Activated CD4-positive, alpha-beta T cell treated with anti-CD3 and anti-CD28 coated beads, Interleukin-2, amount 50 U/mL, for 1 hour (primary cell): ENCODE measurements at places on chromosomes 12 and 14.

GRCh38 chr12:68236421-68237059 lies 10.9 kb upstream of the IL26 start:
- DNase-seq = peak; percentile 10

DNA sequence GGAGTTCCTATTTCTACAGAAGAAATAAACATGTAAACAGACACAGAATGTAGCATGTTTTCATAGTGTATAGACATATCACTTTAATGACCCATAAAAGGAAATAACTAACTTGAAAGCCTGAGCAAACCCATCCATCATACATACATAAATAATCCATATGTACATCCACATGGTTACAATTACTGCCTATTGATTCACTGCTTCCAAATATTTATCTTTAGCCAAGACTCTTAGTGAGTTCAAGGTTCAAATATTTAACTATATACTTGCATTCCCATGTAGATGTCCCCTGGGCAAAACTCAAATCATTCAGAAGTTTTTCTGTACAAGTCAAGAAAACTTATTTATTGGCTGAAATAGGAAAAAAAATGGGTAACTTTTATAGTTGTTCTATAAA lies 95.4 kb downstream of the CCER1 start:
- DNase-seq = no peak

DNA sequence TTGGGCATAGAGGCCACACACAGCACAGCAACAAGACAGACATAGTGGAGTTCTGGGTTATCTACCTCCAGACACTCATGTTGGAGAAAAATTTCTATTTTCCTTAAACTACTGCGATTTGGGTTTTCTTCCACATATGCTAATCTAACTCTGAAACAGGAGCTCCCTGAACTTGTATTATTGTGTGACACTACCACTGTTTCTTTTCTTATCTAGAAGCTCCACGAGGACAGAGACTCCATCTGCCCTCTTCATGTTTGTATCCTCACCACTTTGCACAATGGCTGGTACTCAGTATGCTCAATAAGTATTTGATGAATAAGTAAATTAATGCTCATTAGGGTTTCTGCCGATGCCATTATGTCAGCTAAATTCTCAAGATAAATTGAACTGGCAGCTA lies 218.6 kb downstream of the PAX9 start:
- DNase-seq = no peak

GRCh38 chr12:62621101-62621638 lies 154.5 kb downstream of the MON2 start:
- DNase-seq = no peak

DNA sequence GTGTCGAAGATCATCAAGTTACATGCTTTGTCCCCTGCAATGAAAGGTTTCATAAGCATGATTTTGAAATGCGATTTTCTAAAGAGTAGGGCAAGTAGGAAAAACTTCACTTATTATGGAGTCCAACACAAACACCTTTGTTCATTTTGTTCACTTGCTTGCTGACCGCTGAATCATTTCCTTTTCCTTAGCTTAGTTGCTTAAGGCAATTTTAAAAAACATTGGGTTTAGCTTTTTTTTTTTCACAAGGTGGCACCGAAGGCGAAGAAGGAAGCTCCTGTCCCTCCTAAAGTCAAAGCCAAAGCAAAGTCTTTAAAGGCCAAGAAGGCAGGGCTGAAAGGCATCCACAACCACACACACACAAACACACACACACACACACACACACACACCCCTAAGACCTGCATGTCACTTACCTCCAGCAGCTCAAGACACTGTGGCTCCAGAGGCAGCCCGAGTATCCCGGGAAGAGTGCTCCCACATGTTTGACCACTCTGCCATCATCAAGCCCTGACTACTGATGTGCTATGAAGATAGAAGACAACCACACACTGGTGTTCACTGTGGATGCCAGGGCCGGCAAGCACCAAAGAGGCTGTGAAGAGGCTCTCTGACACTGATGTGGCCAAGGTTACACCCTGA lies 11.4 kb downstream of the MANSC1 start:
- DNase-seq = no peak

DNA sequence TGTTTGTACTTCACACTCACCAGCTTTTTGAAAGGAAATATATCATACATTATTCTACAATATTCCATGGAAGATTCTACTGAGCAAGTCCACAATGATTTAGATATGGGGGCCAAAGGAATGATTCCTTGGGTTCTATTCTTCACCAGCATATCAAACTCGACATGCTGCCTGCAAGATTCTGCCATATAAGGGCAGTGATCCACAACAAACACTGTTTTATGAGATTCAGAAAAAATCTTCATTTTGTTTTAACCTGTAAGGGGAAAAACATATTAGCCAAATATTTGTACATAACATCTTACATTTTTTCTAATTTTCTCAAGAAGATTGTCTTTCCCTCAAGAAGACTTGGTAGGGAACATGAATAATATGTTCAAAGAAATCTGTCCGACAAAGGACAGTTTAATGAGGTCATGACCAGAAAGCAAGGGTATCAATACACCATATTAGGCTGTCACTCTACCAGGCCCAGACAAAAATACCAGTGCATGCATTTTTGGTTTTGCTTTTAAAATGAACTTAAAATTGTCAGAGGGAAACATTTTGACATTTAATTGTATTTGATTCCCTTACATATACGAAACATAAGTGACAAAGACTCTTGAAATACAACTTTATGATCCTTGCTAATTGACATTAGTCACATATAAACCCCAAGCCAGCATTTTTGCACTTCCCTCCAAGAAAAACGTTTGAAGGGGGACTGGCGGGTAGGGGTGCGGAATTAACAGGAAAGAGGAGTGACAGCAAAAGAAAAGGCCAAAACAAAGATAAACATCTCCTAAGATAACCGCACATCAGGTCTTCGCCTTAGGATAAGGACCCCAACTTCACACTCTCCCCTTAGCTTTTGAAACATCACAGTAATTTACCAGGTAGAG lies 980 bp downstream of the INTS13 start:
- no peak for DNase-seq

- no peak for DNase-seq
Observed at GRCh38 chr12:27048822-27049752, 26.7 kb downstream of the MED21 start.

DNA sequence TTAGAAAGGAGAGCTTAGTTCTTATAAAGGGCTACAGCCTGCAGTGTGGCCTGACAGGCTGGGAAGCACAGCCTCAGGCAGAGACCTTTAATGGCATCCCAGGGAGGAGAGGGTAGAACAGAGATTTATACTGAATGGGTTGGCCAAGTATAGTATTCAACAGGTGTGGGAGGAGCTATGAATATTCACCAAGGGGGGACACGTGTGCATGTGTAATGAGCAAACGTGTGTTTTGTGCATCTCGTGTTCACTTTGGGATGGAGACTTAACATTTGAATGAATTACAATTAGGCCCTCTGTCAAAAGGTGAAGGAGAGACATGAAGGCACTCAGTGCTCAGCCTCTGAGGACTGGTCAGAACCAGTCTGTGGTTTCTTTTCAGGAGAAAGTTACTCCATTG lies 5.2 kb downstream of the TDP1 start:
- DNase-seq = no peak

DNA sequence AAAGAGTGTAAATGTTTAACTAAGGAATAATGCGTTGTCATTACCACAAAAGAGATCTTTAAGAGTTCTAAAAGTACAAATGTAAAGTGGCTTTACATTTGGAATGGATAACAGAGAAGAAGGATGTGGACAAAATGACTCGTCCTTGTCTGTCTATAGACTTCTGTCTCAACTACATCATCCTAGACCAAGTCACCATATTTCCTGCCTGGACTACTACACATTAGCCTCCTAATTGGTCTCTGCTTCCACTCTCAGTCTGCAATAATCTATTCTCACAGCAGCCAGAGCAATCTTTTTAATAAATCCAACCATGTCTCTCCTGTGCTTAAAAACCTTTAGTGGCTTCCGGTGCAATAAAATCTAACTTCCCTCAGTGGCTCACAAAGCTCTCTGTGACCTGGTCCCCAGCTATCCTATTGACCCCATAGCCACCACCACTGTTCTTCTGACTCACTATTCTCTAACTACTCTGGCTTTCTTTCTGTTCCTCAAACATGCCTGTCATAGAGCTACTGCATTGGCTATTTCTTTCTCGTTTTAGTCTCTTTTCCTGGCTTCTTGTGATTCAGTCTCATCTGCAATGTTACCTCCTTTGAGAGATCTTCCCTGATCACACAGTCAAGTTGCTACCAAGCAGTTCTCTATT lies 91.1 kb downstream of the MYF5 start:
- no peak for DNase-seq

DNA sequence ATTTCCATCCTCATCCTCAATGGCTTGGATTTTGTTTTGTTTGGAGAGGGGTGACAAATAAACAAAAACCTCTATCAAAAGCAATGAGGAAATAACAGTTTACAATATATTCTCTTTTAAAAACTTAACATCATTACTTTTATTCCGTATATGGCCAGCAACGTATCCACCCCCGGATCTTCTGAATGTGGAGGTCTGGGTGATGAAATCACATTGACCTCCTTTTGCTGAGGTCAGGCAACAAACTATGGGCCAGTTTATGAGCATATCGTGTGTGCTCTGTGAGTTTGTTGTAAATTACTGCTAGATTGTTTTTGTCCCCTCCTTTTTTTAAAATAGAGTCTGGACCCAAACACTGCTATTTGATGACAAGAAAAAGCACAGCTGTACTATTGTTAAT lies 178.1 kb downstream of the BCAT1 start:
- DNase-seq = no peak

DNA sequence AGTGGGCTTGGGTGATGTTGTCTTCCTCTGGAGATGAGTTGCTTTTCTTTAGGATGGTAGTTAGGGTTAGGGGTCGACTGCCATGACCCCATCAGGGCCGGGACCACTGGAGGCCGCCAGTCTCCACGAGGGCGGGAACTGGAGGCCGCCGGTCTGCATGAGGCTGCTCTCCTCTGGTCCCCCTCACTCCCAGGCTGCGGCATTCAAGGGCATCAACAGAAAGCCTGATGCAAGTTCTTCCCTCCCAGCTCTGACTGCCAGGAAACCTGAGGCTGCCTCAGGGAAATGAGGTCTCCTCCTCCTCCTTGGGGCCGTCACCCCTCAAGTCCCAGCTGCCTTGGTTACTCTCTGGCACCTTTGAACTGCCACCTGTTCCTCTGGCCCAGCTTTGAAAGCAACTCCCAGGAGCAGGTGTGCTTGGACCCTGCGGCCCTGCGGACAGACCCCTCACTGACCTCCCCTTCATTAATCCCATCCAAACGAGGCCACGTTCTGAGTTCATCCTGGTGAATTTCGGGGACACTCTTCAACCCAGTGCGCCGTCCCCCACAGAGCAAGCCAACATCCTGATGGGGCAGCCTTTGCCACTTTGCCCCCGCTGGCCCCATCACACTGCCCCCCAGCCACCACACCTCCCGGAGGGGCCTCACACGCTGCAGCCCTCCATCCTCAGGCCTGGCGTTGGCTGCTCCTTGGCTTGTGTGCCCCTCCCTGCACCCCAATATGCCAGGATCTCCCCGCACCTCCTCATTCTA lies 37.2 kb upstream of the FBRSL1 start:
- no peak for DNase-seq

DNA sequence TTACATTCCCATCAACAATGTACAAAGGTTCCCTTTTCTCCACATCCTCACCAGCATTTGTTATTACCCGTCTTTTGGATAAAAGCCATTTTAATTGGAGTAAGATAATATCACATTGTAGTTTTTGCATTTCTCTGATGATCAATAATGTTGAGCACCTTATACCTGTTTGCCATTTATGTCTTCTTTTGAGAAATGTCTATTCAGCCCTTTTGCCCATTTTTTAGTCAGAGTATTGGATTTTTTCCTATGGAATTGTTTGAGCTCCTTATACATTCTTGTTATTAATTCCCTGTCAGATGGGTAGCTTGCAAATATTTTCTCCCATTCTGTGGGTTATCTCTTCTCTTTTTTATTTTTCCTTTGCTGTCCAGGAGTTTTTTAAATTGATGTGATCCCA lies 10.7 kb upstream of the OR8S1 start:
- DNase-seq = no peak

DNA sequence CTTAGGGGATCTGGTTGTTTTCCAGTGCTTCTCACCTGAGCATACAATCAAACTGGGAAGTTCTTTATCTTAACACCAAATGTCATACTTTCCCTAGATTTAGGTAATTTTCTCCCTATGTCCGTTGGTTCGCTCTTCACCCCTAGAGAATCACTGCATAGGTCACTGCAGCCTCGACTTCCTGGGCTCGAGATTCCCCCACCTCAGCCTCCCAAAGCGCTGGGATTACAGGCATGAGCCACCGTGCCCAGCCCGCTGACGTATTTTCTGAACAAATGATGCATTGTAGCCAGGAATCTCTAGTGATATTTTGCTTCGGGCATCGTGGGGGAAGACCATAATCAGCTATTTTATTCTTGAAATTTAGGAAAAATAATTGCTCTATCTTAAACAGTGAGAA lies 1.1 kb upstream of the RPL41 start:
- no peak for DNase-seq
